NCI-H226 (cell line): ENCODE measurements at places on chromosomes 6 and 20.

DNA sequence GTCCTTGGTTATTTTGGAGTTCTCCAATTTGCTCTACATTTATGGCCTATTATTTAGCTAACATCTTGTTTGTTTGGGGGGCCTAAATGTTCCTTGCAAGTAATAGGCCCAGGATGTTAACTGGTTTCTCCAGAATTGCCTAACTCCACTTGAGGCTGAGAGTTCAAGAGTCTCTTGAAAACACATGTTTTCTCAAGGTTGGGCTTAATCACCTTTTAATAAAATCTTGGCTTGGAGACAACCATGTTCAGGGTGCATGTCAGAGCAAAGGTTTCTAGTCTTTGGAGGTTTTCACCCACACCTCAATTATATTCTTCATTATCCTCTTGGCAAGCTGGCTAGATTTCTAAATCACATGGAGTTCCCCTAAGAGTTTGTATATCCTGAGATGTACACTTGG, 54.2 kb downstream of the KLHL31 start:
- DNase-seq, result no peak

DNA sequence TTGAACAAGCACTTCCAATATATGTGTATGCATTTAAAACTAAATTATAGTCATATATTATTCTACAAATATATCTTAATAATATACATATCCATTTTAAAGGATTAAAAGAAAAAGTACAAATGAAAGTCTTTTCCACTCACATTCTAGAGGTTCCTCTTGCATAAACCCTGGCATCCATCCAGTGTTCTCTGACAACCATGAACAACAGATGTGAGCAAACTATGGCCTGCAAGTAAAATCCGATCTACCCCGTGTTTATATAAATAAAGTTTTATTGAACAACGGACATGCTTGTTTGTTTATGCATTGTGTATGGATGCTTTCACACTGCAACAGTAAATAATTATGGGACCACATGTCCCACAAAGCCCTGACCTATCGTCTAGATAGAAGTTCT, 1122.3 kb downstream of the EPHA7 start:
- no peak for DNase-seq

DNA sequence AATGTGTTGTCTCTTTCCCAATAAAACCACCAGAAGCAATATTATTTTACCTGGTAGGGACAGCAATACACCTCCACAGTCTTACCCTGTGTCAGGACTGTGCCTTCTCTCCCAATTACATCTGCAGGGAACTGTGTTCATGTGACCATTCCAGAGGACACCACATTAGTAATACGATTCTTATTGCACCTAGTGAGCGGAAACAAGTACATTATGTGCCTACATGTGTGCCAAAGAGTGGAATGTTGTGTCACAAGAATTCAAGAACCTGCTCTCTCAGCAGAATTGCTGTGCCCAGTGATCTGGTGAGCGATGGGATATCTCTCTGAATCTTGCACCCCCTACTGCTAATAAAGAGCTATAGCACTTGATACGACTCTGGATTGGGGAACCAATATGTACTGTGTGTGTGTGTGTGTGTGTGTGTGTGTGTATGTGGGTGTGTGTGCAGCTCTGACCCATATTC, 57.4 kb upstream of the FOXC1 start:
- peak; percentile 16 for DNase-seq

DNA sequence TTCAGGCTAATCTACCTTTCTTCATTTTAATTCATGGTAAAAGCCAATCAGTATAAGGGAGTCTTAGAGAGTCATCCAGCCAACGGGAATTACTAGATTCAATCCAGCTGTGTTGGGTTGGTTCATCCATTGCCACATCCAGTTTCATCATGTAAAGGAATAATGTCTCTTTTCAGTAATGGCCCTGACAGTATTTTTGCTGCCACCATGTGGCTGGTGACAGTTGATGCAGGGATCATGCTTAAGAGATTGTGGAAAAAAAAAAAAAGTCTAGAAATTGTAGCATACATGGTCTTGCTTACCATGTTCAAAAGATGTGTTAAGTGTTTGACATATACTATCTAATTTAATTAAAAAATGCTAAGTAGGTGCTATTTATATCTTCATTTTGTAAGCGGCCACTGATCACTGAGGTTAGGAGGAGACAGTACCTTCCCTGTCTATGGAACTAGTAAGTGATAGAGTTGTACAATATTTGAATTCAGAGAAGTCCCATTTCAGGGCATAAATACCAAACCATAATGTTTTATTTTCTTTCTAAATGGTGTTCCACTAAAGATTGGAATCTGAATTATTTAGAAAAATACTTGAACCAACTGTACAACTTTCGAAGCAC, 135.9 kb downstream of the KHDRBS2 start:
- DNase-seq, result no peak

DNA sequence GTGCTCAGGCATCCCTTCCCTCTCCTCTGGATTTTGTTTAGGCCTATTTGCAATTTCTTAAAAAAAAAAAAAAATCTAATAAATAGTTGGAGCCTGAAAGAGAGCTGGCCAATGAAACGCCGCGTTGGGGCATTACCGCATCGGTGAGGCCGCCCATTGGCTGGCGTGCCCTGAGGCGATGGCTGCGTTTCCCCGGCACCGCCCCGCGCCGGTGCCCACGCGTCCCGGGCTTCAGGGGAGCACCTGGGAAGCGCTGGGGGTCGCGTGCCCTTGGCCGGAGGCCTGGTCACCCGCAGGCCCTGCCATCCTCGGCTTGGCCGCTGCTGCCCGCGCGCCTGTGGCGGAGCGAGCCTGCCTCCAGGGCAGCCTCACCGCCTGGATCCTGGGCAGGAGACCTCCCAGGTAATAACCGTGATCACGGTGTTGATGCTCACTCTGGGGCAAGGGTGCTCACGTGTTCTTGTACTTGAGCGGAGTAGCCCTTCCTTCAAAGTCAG, 155.4 kb downstream of the NRN1 start:
- DNase-seq, result no peak

GRCh38 chr6:111604259-111605099, 1.2 kb downstream of the TRAF3IP2 start:
- no peak for DNase-seq

GRCh38 chr6:711925-712324, 19.0 kb upstream of the EXOC2 start:
- no peak for DNase-seq

DNA sequence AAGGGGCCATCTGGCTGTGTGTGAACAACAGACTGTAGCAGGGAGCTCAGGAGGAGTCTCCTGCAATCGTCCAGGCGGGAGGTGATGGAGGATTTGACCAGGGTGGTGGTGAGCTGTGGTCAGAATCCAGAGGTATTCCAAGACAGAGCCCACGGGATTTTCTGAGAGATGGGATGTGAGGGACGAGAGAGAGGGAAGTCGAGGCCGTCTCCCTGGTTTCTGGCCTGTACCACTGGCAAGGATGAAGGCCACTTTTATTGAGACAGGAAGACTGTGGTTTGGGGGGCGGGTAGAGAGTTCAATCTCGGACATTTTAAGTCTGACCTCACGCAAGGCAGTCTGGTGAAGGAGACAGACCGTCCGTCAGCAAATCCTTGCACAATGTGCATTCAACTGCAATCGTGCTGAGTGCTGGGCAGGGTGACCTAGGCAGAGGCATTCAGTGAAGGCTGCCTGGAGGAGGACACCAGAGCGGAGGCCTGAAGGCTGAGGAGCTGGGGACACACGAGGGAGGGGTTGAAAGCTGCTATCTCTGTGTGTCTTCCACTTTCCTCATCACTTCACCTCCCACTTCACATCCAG, 53.9 kb downstream of the PREX1 start:
- no peak for DNase-seq

- DNase-seq, result no peak
Measured at GRCh38 chr6:22062807-22063408, 233.9 kb downstream of the PRL start.

DNA sequence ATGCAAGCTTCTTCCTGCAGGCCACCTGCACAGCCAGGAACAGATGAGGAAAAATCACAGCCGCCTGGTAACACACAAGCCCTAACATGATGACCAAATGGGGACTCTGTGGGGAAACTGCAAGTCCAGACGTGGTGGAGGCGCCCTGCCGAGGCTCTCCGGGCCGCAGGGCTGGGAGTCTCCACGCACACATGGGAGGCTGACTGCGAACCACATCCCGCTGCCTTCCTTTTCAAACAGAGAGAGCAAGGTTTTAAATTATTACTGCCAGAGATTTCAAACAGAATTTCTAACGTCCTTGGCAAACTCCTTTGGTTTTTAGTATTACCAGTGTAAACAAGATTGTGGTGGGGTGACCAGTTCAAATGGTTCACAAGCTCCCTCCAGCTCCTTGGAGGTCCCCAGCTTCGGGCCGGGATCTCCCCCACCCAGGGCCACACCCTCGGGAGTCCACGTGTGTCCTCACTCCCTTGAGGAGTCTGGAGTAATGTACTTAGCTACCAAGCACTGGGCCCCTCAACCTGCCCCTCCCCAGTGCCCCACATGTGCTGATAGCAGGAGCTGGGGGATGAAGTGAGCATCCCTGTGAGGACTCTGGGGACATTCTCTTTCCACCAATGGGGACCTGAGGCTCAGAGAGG, 252.7 kb downstream of the TAF4 start:
- no peak for DNase-seq

GRCh38 chr6:13406781-13407180, 78.4 kb upstream of the TBC1D7 start:
- no peak for DNase-seq

- DNase-seq, result no peak
Measured at GRCh38 chr6:107122748-107123147, 7.4 kb upstream of the BEND3 start.

DNA sequence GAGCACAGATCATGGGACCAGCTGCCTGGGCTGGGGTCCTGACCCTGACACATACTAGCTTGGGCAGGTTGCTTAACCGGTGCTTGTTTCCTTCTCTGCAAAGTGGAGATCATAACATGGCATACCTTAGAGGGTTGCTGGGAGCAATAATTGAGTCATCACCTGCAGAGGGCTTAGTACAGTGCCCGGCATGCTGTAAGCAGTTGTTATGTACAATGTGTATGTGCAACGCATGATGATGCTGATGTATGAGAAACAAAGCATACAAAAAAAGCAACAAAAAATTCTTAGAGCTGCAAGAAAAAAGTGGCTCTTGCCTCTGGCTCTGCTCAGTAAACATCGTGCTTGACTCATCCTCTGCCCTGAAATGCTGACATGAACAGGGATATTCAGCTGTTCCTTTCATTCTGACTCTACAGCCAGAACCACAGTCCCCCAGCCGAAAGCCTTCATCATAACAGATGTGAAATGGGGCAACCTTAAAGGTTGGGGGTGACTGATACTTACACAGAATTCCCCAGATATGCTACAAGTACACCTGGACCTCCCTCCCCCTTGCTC, 91.7 kb downstream of the CLIC5 start:
- DNase-seq, result peak; percentile 37

DNA sequence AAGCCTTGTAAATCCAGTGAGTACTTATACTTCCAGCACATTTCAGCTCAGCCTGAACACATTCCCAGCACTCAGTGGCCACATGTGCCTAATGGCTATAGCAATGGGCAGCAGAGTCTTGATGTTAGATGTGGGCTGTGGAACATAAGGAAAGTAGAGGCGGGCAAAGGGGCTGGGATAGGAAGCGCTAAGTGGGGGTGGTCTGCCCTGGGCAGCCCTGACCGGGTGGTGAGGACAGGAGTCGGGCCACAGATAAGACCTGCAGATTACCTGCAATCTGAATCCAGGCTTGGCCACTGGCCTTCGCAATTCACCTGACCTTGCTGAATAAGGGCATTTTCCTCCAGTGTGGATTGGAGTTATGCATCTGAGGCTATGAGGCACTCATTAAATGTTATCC, 11.1 kb upstream of the HMGA1 start:
- no peak for DNase-seq

DNA sequence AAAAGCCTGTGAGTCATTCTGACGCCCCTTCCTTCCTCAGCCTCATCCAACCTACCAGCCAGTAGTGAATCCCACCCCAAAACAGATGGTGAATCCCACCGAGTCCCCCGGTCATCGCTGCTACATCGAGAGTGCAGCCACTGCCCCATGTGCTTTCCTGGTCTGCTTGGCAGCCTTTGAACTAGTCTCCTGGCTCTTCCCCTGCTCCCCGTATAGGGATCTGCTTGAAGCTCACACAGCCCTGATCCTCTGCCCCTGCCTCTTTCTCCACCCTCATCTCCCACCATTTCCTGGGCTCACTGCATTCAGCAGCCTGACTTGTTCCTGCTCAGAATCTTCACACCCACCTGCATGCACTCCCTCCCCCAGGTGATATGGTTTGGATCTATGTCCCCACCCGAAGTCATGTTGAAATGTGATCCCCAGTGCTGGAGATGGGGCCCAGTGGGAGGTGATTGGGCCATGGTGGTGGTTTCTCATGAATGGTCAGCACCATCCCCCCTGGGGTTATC, 14.6 kb downstream of the SYNJ2 start:
- DNase-seq, result no peak

DNA sequence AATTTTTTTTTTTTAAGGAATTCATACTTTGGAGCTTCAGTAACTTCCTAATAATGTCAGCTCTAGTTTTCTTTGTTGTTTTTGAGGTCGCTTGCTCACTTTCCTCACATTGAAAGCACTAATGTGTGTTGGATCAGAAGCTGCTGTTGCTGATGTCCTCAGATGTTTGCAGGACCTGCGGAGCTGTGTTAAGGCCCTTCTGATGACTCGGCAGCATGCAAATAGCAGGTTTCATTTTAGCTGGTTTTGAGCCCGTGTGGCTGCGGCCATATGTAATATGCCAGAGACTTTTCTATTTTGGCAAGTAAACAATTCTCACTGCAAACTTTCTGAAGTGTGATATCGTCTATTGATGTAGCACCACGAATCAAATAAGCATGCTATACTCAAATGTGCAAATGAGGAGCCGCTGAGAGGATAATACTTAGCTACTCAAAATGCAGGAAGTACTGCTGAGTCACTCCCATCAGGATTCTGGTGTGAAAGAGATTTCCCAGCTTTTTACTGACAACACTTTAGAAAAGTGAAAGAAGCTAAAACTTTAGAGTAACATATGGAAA, 187.8 kb downstream of the SASH1 start:
- peak; percentile 16 for DNase-seq

DNA sequence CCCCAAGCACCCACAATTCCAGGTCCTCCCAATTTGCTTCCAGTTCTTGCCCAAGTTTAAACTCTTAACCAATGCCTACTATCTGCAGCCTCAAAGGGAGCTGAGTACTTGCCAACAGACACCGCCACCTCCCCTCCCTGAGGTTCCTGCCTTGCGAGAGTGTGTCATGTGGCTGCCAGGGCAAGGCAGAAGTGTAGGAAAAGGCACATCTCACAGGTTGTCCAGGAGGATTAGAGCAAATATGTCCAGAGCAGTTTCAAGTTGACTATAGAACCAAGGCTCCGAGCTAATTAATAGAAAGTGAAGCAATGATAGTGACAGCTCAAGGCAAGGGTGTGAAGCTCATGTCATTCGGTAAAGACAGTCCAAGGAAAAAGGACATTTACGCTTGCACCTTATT, 127.8 kb downstream of the ATXN1 start:
- DNase-seq, result no peak

- DNase-seq, result no peak
Measured at GRCh38 chr6:24032896-24033688, 92.9 kb upstream of the NRSN1 start.
